Stimulated activated CD8-positive, alpha-beta memory T cell treated with anti-CD3 and anti-CD28 coated beads, Interleukin-7, amount 100 ng/mL, for 1 hour (primary cell): ENCODE measurements at places on chromosomes 4 and X.

GRCh38 chr4:109077505-109077904 is 225.0 kb downstream of the COL25A1 start:
- no peak for DNase-seq

- no peak for DNase-seq
Observed at GRCh38 chr4:60652933-60653332, 547.2 kb upstream of the ADGRL3 start.

- DNase-seq, result no peak
Observed at GRCh38 chr4:150090836-150091235, 12.6 kb downstream of the DCLK2 start.

DNA sequence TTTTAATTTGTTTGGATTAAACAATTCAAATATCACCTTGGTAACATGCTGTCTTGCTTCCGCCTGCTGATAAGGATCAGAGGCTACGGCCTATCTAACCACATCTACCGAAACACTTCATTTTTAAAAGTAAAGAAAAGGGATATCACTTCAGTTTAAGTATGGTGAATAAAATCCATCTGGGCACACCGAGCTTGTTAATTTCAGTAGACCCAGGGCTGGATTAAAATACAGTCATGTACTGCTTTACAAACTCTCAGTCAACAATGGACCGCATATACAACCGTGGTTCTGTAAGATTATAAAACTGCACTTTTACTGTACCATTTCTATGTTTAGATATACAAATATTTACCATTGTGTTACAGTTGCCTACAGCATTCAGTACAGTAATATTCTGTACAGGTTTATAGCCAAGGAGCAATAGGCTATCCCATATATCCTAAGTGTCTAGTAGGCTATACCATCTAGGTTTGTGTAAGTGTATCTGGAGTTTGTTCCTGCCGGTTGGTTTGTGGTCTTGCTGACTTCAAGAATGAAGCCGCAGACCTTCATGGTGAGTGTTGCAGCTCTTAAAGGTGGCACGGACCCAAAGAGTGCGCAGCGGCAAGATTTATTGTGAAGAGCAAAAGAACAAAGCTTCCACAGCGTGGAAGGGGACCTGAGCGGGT is 40.0 kb downstream of the SEPTIN11 start:
- peak; percentile 23 for DNase-seq

DNA sequence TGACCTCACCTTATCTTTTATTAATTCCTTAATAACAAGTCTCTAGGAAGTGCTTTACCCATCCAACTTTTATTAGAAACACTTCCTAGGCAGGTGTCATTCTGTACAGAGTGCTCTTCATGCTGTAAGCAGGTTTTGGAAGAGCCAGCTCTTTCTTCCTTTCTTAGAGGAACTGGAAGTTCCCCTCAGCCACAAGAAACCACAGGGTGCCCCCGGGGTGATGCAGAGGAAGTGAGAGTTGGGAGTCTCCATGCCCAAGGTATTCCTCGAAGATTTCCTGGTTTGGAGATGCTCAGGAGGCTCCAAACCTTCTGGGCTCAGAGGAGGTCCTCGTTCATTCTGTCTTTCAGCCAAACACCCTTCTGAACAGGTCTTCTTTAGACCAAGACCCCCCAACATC is 83.8 kb downstream of the EGF start:
- DNase-seq, result no peak

GRCh38 chrX:153944140-153944799 is at the start of gene RENBP:
TSS of gene RENBP (minus strand) at chrX:153944643. CDS start at chrX:153944610, 33 bp downstream.
- DNase-seq, result no peak

- DNase-seq, result no peak
Observed at GRCh38 chr4:6275351-6275750, 5.7 kb downstream of the WFS1 start.

DNA sequence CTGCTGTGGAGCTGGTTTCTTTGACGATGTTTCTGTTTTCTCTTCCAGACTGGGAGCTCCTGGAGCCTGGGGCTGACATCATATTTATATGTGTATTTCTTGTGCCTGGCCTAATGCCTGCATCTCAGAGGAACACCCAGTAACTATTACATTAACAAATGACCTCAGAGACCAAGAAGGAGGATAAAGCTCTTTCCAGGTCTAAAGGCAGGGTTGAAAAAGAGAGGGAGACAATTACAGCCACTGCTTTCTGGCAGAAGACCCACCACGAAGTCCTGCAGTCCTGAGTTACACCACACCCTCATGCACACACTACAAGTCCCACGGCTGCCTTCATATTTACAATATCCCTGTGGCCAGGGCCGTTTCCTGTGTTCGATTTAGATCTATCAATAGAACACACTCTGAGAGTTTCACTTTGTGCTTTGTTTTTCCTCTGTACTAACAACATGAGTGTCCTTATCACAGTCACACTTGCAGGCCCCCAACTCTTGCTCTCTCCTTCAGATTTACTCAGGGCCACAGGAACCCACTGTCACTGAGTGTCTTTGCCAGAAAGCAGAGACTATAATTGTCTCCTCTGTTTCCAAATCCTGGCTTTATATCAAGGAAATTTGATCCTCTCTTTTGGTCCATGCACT is 535.5 kb downstream of the MID1IP1 start:
- no peak for DNase-seq

DNA sequence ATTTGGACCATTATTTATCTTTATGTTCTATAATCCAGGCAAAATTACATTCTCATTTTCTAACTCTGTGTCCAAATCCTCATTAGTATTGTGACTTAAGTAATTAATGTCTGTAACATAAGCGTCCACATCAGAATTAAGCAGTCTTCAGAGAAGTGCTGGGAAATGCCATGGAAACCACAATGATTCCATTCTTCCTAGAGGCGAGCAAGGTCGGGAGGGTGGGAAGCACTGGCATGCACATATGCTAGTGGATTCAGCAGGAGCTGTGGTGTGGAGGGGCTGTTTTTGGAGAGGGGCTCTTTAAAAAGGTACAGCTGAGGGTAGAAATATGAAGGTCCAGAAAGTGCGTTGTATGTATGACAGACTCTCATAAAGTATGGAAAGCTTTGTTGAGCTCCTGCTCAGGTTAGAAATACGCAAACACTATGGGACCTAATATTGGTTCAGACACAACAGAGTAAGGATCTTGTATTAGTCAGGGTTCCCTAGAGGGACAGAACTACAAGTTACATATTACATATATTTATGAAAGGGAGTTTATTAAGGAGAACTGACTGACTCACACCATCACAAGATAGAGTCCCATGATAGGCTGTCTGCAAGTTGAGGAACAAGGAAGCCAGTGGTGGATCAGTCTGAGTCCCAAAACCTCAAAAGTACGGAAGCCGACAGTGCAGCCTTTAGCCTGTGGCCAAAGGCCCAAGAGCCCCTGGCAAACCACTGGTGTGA is 61.5 kb downstream of the GLRA2 start:
- DNase-seq, result no peak

- DNase-seq, result no peak
Observed at GRCh38 chrX:635428-636090, 5.0 kb downstream of the SHOX start.

DNA sequence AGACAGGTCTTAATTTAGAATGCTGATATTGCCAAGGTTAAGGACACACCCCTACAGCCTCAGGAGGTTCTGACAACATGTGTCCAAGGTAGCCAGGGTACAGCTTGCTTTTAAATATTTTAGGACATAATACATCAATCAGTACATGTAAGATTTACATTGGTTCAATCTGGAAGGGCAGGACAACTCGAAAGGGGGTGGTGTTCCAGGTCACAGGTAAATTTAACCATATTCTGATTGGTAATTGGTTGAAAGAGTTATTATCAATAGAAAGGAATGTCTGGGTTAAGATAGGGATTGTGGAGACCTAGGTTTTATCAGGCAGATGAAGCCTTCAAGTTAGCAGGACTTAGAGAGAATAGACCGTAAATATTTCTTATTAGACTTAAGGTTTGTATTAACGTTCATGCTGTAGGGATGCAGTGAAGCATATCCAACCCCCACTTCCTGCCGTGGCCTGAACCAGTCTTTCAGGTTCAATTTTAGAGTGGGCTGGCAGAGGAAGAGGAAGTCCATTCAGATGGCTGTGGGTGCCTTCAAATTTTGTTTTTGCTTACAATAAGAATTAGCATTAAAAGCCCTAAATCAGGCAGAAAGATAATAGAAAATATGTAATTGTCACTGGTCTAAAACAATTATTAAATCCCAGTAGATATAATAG is 136.5 kb upstream of the GALNTL6 start:
- no peak for DNase-seq

DNA sequence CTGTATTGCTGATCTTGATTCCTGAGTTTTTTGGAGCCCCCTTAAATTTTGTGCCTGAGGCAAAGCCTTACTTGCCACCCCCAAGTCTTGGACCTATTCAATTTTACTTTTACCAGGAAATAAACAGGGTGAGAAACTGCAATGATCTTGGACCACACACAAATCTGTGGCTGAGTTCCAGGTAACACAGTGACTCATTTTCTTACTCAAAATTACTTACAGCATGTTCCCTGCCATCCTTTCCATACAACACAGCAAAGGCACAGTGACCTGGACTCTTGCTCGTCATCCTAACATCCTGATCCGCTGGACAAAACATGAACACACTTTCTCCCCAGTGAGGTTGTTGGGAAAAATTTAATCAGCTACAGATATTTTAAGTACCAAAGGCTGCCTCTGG is 60.7 kb upstream of the S100G start:
- DNase-seq, result no peak

GRCh38 chrX:24253469-24253868 is 60.4 kb downstream of the SUPT20HL2 start:
- DNase-seq, result no peak

DNA sequence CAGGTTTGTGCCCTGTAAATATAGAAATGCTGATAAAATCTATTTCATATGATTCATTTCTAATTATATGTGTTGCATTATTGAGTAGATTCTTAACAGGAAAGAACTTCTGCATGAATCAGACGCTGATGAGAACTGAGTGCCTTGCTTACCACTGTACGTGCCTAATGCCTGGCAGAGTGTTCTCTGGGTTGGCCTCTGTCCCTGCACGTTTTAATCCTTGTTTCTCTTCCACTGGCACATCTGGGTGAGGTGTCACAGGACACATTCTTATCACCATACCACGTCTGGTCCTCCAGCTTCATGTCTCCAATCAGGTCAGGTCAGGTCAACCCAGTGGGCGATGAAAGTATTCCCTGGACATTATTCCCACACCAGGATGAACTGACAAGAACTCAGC is 53.6 kb downstream of the KLF3 start:
- DNase-seq, result no peak

- DNase-seq, result no peak
Observed at GRCh38 chr4:153197301-153197700, 6.9 kb upstream of the TRIM2 start.

GRCh38 chrX:40188573-40189417 is 91.0 kb upstream of the BCOR start:
- no peak for DNase-seq
